Kidney epithelial cell (primary cell): ENCODE measurements at places on chromosomes 12 and 14. TPM values are rescaled to one million over a fixed set of nuclear protein-coding genes. Genes with fewer than 3 reads are reported as not detected.
A peak's percentile ranks its signal among the peaks of the same experiment; 100 is the strongest.

Gene R3HDM2
- total RNA-seq, result 17.9 and 18.5 TPM in 2 replicates

Gene TMEM229B
- total RNA-seq, result 0.21 and 0.41 TPM in 2 replicates

Gene PLEK2
- 44.4 and 100 TPM in 2 replicates for total RNA-seq

Gene PPP1R3E
- total RNA-seq, result 2.5 and 2.9 TPM in 2 replicates

DNA sequence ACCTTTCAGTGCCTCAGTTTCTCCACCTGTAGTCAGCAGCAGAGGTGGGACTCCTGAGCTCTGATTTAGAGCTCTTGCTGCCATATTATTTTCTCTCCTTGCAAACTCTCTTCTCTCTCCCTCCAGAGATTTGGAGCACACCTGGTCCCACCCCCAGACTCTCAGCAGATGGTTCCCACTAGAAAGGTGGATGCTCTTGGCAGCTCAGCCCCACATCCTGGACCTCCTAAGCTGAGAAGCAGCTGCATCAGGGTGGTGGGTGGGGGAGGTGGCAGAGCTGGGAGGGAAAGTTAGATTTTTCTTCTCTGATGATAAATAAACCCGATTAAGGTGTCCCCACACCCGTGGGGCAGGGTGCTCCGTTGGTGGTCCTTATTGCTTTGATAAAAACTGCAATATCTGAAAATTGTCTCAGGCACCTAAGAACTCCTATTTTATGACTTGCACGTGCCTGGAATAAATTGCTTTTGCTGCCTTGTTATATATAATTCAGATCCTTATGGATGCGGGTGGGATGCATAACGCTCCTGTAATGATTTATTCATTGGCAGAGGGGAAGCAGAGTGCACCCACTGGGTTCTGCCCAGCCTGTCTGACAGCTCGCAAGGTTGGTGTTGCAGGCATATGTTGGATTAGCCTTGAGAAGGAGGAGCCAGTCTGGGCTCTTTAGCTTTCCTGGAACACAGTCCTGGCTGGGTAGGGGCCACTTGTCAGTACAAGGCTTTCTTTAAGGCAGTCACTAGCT is 214.2 kb downstream of the SUDS3 start:
- no peak for DNase-seq

DNA sequence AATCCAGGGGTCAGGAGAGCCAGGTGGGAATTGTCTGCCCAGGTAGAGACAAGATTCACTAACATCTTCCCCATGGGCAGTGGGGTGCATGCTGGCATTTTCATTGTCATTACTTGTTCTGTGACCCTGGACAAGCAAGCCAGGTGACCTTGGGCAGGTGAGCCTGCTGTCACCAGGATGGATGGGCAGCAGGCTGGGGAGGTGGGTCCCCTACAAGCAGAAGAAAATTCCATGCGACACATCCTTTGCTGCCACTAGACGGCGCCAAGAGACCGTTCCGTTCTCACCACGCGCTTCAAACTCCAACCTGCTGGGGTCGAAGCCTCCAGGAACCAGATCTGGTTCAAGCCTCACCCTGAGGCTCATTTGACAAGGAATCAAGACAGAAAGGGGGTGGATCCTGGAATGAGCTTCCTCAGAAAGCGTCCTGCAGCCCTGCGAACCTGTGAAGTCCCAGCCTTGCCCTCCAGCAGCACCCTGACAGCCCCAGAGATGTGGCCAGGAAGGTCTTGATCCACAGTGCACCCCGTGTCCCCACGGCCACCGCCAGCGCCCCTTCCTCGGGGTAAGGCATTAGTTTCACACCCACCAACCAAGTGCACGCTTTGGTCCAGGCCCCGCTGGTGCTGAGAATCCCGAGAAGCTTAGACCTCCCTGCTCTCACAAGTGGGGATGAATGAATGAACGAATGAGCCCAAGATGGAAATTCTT is 3.2 kb upstream of the DYNC1H1 start:
- DNase-seq, result peak; percentile 43

GRCh38 chr12:125220404-125221273 is 155.4 kb downstream of the AACS start:
- DNase-seq, result no peak
